ENCODE measurements at places on chromosomes 3 and 15.

- no peak for DNase-seq
These were observed 5.8 kb upstream of the PLD1 start for GRCh38 chr3:171815973-171816595.

GRCh38 chr15:92033314-92033713, 179.8 kb downstream of the SLCO3A1 start:
- DNase-seq: no peak

GRCh38 chr15:55627730-55628368, 39.7 kb upstream of the PYGO1 start:
- DNase-seq: no peak

DNA sequence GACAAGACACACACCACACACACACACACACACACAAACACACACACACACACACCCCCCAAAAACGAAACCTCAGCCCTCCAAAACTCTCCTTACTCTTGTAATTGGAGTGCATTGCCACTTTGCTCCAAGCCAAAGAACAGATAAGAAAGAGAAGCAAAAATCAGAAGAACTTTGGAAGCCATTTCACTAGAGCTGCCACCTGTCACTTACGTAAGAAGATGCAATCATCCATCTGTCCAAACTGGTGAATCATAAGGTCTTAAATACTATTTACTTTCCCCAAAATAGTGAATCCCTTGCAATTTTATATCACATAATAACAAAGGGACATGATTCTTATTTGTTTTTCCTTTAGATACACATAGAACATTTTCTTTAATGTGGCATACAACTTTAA, 285.4 kb downstream of the ZBTB20 start:
- DNase-seq: no peak

- DNase-seq: no peak
These were observed 18.3 kb upstream of the PROK2 start for GRCh38 chr3:71803248-71803647.

DNA sequence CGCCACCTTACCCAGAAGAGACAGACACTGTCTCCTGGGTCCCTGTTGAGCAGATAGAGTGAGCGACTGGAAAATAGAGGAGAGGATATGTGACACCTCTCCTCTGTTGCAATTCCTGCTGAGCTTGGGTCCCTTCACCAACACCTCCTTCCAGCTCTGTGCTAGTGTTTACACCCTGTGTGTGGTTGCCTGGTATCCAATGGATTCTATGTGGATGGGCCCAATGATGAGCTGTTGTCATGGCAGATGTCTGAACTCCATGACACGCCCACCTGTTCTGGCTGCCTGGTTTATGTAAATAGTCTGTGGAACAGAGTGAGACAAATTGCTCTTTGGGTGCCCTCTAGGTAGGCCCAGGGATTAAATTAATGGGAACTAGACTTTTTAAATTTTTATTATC, 23.7 kb downstream of the RBM5 start:
- no peak for DNase-seq

DNA sequence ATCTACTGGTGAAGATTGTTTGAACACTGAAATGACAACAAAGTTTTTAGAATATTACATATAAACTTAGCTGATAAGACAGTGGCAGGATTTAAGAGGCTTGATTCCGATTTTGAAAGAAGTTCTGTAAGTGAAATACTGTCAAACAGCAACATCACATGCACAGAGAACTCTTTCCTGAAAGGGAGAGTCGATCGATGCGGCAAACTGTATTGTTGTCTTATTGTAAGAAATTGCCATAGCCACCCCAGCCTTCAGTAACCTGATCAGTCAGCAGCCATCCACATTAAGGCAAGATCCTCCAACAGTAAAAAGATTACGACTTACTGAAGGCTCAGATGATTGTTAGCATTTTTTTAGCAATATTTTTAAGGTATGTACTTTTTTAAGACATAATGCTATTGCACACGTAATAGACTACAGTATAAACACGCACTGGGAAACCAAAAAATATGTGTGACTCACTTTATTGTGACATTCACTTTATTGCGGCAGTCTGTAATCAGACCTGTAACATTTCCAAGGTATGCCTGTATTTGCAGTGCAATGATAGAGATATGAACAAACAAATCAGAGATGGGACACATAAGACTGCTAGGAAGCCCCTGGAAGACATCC, 225.6 kb upstream of the UBE2E1 start:
- no peak for DNase-seq

DNA sequence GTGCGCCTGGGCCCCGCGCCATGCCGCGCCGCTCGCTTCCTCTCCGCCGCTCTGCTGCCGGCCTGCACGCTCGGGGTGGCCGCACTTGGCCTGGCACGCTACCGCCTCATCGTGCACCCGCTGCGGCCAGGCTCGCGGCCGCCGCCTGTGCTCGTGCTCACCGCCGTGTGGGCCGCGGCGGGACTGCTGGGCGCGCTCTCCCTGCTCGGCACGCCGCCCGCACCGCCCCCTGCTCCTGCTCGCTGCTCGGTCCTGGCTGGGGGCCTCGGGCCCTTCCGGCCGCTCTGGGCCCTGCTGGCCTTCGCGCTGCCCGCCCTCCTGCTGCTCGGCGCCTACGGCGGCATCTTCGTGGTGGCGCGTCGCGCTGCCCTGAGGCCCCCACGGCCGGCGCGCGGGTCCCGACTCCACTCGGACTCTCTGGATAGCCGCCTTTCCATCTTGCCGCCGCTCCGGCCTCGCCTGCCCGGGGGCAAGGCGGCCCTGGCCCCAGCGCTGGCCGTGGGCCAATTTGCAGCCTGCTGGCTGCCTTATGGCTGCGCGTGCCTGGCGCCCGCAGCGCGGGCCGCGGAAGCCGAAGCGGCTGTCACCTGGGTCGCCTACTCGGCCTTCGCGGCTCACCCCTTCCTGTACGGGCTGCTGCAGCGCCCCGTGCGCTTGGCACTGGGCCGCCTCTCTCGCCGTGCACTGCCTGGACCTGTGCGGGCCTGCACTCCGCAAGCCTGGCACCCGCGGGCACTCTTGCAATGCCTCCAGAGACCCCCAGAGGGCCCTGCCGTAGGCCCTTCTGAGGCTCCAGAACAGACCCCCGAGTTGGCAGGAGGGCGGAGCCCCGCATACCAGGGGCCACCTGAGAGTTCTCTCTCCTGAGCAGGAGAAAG, 951 bp downstream of the GPR62 start:
- DNase-seq: peak; percentile 65

DNA sequence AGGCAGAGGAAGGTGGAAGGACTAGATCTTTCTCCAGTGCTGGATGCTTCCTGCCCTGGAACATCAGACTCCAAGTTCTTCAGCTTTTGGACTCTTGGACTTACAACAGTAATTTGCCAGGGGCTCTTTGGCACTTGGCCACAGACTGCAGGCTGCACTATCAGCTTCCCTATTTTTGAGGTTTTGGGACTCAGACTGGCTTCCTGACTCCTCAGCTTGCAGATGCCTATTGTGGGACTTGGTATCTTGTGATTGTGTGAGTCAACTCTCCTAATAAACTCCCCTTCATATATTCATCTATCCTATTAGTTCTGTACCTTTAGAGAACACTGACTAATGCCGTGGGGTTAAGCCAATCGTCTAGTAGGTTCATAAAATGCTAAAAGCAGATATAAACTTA, 8.8 kb upstream of the B3GNT5 start:
- DNase-seq: no peak

DNA sequence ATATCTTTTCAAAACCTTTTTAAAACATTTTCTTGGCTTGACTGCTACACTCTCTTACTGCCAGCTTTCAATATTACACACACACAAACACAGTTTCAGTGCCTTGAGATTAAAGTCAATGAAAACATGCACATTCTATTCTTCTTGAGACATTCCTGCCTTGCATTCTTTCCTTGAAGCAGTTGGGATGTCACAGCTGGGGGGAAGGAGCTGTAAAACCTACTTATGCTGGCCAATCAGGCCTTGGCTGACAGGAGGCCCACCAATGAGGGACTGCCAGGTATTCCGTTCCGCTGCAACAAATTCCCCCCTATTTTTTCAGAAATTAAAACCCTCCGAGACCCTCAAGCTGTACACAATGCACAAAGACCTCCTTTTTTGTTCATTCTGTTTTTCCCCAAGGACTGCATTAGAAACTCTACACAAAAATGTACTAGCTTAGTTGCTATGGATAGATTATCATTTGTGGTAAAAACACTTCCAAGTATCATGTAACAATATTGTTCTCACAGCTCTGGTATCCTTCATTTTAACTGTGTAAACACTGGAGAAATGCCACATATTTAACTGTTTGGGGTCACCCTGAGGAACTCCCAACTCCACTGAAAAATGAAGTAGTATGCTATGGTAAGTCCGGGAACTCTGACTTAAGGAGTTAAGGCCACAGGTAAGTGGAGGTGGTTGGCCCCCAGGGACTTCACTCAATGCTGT, 18.5 kb downstream of the FSTL1 start:
- no peak for DNase-seq

DNA sequence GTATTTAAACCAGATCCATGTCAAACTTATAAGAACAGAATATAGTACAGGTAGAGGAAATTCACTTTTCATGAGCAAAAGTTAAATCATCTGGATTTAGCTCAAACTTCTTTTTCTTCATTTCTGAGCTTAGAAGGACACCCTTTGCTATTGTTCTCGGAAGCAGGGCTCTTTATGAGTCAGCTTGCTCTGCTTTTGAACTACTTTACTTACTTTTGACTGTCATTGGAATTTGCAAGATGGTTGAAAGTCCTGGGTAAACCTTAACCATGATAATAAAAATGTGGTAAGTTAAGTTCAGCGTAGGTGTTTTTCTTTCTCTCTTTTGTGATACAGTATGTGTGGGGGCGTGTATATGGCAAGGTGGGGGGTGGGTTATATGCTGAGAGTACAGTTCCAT, 312.7 kb upstream of the DPH6 start:
- no peak for DNase-seq

DNA sequence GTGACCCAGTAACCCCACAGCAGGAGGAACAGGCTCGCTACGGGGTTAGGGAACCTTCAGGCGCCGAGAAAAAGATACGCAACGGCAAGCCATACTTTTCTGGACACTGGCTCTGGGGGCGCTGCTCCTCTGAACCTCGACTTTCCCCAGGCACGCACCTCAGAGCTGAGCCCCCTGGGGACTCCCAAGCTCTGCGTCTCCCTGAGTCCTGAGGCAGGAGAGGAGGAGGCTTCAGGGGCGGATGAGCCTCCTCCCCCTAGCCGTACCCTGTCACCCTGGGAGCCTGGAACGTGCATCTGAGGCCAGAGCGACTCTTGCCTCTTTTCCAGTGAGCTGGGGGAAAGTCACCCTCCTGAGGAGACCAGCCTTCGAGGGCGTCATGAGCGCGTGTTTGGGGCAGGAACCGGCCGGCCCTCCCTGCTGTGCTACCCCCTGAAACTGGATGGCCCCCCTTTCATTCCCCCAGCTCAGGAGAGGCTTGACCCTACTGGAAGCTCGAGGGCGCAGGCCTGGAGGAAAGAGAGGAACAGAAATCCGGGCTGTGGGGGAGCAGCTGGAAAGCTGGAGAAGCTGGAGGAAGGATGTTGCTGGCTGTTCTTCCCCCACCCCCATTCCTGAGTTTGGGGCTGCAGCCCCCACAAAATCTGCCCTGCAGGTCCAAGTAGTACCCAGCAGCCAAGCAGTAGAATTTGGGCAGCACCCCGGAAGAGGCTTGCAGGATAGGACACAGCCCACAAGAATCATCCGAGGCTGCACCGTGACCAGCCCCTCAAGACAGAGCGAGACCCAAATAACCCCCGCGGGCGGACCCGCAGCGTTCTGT, 25.1 kb upstream of the POLG start:
- DNase-seq: no peak

GRCh38 chr3:65992106-65992505, 46.6 kb downstream of the MAGI1 start:
- DNase-seq: no peak

DNA sequence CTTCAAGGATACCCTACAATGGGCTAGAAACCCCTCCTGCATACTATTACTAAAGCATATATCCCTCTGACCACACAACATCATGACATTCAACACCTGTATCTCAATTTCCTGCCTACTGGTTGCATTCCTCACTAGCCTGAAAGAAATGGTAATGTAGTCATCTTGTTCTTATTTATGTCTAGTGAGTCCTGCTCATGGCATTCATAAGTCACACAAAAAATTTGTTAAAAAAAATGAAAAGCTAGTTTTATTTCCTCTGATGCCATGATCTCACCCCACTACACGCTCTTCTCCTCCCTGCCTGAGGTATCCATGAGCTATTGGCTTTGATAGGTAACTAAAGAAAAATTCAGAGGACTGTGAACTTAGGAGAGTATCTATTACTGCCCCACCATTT, 284.5 kb downstream of the ZNF385D start:
- DNase-seq: no peak

DNA sequence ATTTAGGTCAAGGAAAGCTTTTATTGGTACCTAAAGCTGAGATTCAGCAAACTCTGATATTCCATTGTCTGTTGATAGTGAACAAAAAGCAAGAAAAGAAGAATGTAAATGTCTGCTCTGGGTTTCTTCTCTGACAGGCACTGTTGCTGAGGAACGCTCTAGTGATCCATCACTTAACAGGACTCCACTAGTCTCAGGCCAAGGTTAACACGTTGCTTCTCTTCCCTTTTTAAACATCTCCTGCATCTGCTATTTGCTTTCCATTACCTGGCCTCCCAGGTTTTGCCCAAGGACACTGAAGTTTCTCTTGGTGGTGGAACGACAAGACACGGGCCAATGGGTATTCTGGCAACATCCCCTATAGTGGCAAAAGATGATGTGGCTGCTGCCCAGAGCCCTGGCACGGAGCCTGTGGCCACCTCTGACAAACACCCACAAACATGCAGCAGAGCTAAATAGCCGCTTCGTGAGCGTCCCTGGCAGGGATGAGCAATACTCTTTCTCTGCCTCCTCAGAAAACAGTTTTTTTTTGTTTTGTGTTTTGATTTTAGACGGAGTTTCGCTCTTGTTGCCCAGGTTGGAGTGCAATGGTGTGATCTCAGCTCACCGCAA, 97.8 kb upstream of the AKAP13 start:
- DNase-seq: no peak

DNA sequence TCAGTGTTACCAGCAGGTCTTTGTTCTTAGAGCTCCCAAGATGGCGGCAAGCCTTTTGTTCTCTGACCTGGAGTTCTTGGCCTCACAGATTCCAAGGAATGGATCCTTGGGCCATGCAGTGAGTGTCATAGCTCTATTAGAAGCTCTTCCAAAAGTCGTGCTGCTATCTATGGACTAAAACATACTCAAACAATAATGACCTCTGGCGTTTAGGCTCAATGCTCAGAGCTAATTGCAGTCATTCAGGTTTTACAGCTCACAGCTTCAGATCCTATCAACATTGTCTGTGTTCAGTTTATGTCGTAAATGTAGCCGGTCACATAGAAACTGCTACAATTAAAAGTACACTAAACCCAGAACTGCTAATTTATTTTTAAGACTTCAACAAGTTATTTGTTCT, 22.2 kb downstream of the CCRL2 start:
- DNase-seq: no peak

GRCh38 chr3:5006755-5007202, 27.5 kb downstream of the BHLHE40 start:
- DNase-seq: peak; percentile 59
